ENCODE measurements at places on chromosomes 3 and 15.

GRCh38 chr3:180319461-180319860 is 282.5 kb upstream of the TTC14 start:
- DNase-seq: no peak

GRCh38 chr3:146585156-146585555 is 20.0 kb downstream of the PLSCR5 start:
- no peak for DNase-seq

DNA sequence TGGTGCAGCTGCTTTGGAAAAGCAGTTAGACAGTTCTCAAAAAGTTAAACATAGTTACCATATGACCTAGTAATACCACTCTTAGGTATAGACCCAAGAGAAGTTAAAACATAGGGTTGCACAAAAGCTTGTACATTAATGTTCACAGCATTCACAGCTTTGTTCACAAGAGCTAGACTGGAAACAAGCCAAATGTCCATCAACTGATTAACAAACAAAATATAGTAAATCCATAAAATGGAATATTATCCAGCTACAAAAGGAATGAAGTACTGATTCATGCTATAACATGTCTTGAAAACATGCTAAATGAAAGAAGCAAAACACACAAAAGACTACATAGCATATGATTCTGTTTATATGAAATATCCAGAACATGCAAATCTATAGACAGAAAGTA is 2.8 kb upstream of the COPG1 start:
- no peak for DNase-seq

- DNase-seq: no peak
Measured at GRCh38 chr15:70829371-70830166, 24.4 kb downstream of the LARP6 start.

GRCh38 chr3:191328383-191328961 is 722 bp upstream of the CCDC50 start:
- DNase-seq: no peak

DNA sequence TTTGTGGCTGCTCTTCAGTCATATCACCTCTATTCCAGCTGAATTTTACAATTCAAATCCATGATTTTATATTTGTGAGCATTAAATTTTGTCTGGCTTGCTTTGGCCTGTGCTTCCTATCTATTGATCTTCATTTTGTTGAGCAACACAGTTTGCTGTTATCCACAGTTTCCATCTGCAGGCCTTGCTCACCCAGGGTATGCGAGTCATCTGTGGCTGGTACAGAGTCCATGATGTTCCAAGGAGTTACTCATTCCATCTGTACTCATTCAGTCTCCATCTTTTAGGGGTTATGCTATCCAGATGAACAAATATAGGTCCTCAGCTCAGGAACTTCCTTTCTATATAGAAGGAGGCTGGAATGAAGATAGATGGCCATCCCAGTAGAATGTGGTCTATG is 70.1 kb upstream of the CCK start:
- no peak for DNase-seq

- DNase-seq: no peak
Measured at GRCh38 chr15:75616766-75617165, 8.8 kb downstream of the SNUPN start.

DNA sequence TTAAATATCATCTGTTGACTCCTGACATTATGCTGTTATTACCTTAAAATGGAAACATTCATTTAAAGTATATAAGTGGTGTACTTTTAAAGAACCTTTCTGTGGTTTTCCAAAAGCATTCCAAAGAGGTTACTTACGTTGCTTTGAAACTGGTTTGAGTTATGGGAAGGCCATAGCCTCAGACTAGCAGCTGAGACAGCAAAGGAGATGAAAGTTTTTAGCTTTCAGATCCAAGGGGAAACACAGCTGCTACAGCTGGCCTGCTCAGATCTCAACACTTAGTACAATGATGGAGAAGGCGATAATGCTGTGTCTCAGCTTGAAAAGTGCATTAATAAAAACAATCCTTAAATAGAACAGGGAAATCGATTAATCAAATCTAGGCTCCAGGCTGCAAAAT is 921.1 kb downstream of the ROBO1 start:
- DNase-seq: no peak

DNA sequence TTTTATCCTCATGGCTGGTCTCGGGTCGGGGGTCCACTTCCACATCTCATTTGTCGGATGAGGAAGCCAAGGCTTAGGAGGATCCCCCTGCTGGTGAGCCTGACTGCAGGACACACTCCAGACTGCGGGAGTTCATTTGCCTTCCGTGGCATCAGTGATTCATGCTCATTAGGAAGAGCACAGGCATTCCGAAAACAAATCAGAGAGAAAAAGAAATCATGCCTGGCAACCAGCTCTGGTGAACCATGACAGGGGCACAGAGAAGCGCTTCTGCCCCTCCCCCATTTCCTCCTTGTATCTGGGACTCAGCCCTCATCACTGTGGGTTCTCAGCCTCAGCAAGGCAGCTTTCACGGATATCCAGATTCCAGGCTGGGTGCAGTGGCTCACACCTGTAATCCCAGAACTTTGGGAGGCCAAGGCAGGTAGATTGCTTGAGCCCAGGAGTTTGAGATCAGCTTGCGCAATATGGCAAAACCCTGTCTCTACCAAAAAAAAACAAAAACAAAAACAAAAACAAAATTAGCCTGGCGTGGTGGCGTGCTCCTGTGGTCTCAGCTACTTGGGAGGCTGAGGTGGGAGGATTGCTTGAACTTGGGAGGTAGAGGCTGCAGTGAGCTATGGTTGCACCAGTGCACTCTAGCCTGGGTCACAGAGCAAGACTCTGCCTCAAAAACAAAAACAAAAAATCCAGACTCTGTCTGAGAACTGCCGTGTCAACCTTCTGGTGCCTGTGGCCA is 28.4 kb downstream of the IRAK2 start:
- DNase-seq: no peak

- no peak for DNase-seq
Measured at GRCh38 chr3:56867671-56868070, 65.9 kb upstream of the ARHGEF3 start.

- DNase-seq: no peak
Measured at GRCh38 chr15:40344631-40345120, 3.9 kb upstream of the CCDC9B start.

DNA sequence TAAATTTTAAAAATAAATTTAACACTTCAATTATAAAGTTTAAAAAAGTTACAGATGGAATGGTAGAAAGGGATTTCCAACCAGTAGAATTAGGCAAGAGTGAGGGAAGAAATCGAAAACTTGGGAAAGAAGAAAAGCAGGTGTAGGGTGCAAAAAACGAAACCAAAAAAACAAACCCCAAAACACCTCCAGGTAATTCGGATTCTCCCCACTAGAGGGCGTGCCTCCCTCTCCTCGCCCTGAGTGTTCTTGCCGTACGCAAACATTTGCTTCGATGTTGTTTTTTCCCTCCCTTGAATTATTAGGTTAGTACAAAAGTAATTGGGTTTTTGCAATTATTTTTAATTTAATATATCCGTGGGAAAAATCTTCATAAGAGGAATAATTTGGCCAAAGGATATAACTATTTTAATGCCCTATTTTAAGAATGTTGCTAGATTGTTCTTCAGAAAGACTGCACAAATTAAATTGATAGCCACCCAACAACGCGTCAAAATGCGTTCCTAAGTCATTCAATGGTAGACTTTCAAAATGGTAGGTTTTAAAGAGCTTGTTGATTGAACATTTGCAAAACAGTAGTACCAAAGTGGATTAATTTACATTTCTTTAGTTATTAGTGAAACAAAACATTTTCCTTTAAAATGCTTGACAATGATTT is 63.7 kb downstream of the SLC30A4 start:
- no peak for DNase-seq

DNA sequence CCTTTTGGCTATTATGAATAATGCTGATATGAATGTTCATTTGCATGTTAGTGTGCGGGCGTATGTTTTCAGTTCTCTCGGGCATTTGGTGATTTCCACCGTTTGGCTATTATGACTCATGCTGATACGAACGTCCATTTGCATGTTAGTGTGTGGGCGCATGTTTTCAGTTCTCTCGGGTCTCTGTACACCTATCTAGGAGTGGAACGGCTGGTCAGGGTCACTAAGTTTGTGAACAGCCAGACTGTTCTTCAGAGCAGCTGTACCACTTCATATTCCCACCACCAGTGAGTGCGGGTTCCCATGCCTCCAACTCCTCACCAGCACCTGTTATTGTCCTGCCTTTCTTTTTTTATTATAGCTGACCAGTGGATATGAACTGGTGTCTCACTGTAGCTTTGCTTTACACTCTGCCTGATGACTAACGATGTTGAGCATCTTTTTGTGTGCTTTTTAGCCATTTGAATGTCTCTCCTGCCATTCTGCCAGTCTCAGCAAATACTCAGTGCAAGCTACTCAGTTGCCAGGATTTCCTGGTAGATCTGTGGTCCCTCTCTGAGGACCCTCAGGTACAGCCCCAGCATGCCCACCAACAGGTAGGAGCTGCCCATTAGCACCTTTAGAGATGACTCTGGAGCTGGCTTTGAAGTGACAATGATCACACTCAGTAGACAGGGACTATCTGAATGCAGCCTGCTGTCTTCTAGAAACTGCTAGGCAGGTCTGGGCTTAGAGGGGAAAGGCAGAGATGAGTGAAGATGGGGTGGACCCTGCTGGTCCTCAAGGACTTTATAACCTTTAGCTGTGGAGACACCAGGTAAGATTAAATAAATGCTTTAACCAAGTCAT is 141.1 kb downstream of the XXYLT1 start:
- DNase-seq: no peak

DNA sequence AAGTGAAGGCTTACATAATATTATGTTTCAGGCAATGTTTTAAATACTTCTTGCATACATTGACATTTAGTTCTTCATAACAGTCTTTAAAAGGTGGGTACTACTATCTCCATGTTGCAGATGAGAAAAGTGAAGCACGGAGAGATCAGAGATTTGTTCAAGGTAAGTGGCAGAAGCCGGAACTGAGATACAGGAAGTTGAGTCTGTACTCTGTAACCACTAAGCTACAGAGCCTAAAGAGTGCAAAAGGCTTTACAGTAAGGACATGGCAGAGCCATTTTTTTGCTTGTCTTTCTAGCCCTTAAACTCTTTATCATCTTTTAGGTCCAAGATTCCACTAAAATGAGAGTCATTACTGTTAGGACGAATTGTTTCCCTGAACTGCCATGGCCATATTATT is 186.5 kb upstream of the PEX5L start:
- no peak for DNase-seq

DNA sequence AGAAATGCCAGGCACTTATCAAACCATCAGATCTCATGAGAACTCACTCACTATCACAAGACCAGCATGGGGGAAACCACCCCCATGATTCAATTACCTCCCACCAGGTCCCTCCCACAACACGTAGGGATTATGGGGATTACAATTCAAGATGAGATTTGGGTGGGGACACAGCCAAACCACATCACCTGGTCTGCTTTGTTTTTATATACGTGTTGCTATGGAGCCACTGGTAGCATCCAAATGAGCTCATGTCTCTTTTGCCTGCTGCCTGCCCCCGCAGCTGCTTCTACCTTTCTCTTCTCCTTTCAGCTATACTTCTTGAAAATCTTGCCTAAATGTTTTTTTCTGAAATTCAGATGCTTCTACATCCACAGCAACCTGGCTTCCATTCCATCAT is 26.8 kb upstream of the PCOLCE2 start:
- DNase-seq: no peak

DNA sequence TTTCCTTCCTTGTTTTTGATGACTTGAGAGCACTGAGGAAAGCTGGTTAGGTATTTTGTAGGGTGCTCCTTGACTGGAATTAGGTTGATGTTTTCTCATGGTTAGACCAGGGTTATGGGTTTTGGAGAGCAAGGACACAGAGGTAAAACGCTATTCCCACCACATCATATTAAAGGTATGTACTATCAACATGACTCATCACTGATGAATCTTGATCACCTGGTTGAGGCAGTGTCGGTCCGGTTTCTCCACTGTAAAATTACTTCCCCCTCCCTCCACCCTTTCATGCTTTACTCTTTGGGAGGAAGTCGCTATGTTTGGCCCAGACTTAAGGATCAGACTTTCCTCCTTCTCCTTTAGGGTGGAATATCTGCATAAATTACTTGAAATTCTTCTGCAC is 201.6 kb downstream of the EDEM1 start:
- DNase-seq: no peak

GRCh38 chr3:27454914-27455313 is 29.3 kb downstream of the SLC4A7 start:
- DNase-seq: no peak

GRCh38 chr3:177338697-177339219 is 141.5 kb upstream of the TBL1XR1 start:
- no peak for DNase-seq

DNA sequence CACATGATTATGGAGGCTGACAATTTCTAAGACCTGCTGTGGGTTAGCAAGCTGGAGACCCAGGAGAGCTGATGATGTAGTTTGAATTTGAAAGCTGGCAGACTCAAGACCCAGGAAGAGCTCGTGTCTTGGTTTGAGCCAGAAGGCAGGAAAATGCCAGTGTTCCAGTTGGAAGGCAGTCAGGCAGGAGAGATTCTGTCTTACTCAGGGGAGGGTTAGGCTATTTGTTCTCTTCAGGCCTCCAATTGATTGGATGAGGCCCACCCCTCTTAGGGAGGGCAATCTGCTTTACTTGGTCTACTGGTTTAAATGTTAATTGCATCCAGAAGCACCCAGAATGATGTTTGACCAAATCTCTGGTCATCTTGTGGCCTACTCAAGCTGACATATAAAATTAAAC is 40.4 kb upstream of the IGF2BP2 start:
- no peak for DNase-seq

DNA sequence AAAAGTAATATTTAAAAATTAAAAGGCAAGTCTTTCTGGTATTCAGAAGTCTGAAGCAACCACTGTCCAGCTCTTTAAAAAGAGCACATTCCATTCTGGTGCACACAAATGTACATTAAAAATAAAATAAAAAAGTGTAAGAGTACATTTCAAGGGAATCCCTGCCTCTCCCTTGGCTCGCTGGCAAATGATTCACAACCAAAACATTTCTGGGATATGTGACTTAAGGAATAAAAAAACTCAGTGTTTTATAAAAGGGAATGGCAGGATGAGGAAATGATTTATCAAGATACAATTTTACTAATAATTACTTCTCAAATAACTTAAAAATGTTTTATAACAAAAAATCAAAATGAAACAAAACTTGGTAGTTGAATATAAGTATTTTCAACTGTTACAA is 23.8 kb upstream of the ANXA2 start:
- no peak for DNase-seq

DNA sequence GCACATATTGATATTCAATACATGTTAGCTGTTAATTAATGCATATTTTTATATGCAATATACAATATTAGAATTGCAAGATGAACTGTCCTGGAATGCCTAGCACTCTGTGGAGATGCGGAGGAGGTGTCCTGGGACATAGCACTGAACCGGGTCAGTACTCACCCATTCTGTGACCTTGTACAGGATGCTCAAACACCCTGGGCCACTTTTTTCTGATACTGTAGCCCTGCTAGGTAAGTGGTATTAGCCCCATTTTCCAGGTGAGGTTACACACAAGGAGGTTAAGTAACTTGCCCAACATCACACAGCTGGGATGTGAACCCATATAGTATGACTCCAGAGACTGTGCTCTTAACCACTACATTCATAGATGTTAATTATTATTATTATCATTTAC is 1.7 kb upstream of the MAGEF1 start:
- no peak for DNase-seq

- DNase-seq: no peak
Measured at GRCh38 chr15:32994810-32995424, 199.6 kb downstream of the FMN1 start.
